ENCODE measurements at places on chromosomes 12 and 14. TPM values are rescaled to one million over a fixed set of nuclear protein-coding genes. Genes with fewer than 3 reads are reported as not detected.
A peak's percentile ranks its signal among the peaks of the same experiment; 100 is the strongest.

GRCh38 chr14:63045234-63045611, at the start of gene KCNH5:
KCNH5 (minus strand) TSS chr14:63045458; CDS start chr14:63045186, 272 bp downstream.
- DNase-seq: peak; percentile 39

GRCh38 chr12:128549601-128550218, 274.0 kb downstream of the SLC15A4 start:
- DNase-seq: no peak

- no peak for DNase-seq
These were observed 131.8 kb downstream of the ERC1 start for GRCh38 chr12:1122786-1123185.

DNA sequence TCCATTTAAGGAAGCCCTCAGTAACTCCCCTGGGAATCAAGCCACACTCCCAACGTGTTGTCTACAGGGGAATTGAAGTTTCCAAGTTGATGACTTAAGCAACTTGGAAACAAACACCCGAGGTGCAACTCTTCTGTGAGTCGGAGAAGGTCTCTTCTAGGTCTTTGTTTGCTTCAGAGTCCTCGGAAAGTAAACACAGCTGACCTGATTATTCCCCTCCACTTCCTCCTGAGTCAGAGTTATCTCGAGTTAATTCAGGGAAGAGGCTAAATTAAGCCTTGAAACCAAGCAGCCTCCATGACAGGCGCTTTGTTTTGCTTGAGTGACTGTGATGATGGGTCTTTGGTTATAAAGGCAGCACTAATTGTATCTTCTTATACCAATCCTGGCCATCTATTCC, 41.8 kb downstream of the TUNAR start:
- DNase-seq: no peak

DNA sequence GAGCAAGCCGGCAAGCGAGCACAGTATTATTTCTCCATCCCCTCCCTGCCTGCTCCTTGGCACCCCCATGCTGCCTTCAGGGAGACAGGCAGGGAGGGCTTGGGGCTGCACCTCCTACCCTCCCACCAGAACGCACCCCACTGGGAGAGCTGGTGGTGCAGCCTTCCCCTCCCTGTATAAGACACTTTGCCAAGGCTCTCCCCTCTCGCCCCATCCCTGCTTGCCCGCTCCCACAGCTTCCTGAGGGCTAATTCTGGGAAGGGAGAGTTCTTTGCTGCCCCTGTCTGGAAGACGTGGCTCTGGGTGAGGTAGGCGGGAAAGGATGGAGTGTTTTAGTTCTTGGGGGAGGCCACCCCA, 3.9 kb upstream of the NXPH4 start:
- DNase-seq: no peak

GRCh38 chr12:6092784-6093722, 31.4 kb downstream of the VWF start:
- peak; percentile 89 for DNase-seq

GRCh38 chr12:104604070-104604994, 147.6 kb downstream of the CHST11 start:
- peak; percentile 97 for DNase-seq

CFAP251 gene
- total RNA-seq: 4.7 TPM

TRIAP1 gene
- 54.0 TPM for total RNA-seq

DAO gene
- not detected for total RNA-seq

- DNase-seq: no peak
These were observed 886.3 kb upstream of the SEL1L start for GRCh38 chr14:82419933-82420332.

DNA sequence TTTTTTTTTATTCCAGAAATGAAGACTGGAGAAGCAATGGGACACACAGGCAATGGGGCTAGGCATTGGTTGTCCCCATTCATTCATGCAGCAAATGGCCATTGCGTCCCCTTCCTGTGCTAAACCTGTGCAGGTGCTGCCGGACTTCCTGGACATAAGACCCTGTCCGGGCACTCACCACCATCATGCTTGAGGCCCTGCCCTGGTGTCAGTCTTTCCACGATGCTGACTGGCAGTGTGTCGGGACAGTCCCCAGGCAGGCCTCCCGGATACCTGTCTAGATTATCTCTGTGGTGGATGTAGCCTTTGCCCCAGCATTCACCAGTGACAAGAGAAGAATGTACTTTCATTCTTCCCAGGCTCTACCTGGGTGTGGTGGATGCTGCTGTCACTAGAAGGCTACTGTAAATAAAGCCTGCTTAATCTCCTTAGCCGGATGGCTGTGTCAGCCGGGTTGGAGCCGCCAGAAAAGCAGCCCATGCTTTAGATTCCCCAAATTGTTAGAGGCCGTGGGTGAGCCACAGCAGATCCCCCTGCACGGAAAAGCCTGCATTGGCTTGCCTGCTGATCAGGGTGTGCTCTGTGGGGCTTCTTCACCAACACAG, 94.5 kb upstream of the PARP11 start:
- DNase-seq: no peak

- no peak for DNase-seq
These were observed 73.6 kb upstream of the ELK3 start for GRCh38 chr12:96120359-96121100.

- DNase-seq: no peak
These were observed 413 bp downstream of the LRP6 start for GRCh38 chr12:12266389-12266872.

Data from astrocyte (in vitro differentiated cells and primary cell).